Left lung (tissue), 14 donors: ENCODE measurements at places on chromosomes 5 and 9. TPM values are rescaled to one million over a fixed set of nuclear protein-coding genes. Genes with fewer than 3 reads are reported as not detected.

DNA sequence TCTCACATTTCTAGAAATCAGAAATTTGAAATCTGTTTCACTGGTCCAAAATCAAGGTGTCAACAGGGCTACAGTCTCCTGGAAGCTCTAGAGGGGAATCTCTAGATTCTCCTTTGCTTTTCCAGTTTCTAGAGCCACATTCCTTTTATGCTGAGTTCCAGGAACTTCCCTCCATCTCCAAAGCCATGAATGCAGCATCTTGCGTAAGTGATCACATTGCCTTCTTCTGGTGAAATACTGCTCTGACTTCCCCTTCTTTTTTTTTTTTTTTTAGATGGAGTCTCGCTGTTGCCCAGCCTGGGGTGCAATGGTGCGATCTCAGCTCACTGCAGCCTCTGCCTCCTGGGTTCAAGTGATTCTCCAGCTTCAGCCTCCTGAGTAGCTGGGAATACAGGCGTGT is 23.8 kb downstream of the GDA start:
- no peak for DNase-seq

DNA sequence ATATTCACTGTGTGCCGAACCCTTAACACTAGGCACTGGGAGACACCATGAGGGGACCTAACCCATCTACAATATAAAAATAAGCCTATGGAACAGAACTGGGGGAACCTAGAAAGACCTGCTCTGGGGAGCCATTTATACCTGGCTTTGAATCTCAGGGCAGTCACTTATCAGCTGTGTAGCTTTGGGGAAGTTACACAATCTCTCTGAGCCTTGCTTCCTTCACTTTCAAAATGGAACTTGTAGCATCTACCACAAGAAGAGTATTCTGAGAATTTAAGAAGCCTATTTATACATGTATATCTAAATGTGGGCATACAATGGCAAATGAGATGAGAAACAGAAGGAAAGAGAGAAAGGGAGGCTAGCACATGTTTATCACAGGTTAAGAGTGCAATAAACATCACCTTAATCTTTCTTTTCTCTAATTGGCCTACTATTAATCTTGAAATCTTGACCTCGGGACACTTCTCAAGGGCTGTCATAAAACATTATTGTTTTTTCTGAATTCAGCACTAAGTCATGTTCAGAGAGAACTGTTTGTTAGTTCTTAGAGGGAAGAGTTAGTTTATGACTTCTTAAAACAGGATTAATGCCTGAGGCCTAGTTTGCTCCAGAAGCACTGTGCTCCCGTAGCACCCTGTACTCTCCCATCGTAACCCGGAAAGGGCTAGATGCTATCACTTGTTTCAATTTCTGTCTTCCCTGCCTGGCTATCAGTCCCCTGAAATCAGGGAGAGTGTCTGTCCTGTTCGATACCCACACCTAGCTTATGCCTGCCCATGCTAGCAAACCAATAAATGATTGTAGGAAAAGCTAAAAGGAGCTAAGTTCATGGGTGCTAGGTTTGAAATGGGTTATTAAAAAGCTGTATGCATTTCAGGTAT is 606.4 kb upstream of the CLINT1 start:
- DNase-seq = no peak

GRCh38 chr9:82597241-82598203 is 465.4 kb downstream of the RASEF start:
- peak; percentile 27 for DNase-seq

DNA sequence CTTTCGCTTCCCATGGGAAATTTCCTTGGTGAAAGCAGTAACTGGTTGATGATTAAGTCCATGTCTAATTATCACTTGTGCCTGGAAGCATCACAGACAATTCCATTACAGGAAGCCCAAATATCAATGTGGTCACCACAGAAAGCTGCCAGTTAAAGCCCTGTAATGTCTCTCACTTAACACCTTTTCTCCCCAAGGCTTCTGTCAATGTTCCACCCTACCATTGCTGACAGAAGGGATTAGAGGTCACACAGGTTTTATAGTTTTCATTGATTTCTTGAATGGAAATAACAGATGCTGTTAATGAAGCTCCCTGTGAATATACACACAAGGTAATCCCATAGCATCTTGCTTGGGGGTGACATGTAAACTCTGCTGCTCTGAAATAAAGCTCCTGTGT is 279.2 kb downstream of the COX7C start:
- DNase-seq = no peak

DNA sequence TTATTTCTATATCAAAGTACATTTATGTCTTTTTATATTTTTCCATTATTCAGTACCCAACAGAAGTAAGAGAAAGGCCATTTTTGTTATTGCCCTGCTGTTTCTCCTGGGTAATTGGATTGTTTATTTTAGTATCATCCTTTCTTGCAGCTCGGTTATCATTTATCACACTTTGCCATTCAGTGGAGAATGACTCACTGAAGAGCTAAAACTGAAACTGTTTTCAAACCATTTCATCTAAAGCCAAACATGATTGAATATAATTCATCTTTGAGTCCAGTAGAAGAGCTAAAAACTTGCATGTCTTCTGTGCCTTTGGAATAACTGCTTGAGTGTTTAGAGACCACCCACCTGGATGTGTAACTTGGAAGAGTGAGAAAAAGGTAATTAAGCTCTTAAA is 139.5 kb upstream of the PRDM9 start:
- no peak for DNase-seq

DNA sequence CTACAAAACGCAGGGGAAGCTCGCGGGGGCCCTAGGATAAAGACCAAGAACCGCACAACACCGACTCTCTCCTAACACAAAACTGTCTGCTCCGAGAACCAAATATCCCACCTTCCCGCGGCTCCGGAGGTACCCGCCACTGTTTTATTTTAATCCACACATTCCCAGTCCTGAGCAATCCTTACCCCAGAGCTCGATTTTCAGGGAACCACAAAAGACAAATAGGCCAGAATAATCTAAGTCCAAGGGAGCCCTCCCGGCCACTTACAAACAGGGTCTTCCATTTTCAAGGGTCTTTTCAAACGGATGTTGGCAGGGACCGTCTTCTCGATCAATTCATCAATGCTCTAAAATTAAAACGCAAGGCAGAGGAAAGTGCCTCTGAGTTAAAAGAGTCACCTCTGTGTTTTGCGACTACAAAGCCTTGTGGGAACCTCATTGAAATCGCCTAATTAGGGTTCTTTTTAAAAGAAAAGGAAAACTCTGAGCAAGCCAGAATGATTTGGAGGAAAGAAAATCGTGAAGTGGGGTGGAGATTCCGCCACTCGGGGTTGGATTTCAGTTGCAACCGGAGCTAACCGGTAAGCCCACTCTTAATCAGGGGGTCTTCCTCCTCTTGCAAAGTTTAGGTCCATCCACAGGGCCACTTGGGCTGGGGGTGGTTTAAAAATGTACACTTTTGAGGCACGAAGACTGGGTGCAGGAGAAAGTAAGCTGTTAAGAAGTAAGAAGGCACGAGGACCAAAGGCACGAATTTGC is 1.0 kb downstream of the GLDC start:
- no peak for DNase-seq

Gene ENTREP1
- 42.4 TPM for polyA plus RNA-seq

Gene ZNF367
- polyA plus RNA-seq = 13.7 TPM

Gene UCK1
- 29.8 TPM for polyA plus RNA-seq

Gene PAEP
- not detected for polyA plus RNA-seq

Gene ABL1
- 83.3 TPM for polyA plus RNA-seq
